ENCODE measurements at places on chromosomes 4 and X. TPM values are rescaled to one million over a fixed set of nuclear protein-coding genes. Genes with fewer than 3 reads are reported as not detected.

DNA sequence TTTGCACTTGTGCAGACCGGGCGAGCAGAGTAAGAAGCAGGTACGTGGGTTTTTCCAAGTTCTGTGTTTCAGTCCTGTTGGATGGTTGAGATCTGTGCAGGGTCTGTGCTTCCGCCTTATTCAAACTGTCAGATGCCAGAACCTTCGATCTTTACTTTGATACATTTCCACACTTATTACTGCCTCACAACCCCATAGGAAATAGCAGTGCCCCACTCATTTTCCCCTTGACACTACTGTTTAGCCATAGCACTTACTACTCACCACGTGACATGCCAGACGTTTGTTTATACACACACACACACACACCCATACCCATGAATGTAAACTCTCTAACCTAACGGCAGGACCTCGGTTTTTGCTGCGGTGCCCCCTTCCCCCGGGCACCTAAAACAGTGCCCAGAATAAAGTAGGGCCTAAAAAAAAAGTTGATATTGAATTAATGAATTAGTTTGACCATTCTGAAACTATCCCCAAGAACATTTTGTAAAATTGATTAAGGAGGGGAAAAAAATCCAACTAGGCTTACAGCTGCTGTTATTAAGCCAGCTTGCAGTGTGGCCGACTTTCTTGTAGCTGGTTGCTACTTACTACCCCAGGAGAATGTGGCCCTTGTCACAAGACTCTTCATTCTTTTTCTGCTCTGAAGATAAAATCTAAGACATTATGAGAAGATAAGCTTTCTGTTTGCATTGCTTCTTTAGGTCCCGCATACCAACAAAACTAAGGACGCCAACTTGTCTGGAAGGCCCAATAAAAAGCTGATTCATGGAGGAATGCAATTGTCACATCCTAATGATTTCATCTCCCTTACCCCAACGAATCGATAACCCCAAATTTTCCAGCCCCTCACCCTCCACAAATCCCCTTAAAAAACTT, 704 bp upstream of the SEPSECS start:
- no peak for DNase-seq

The PRICKLE3 gene
- 3.5 TPM for polyA plus RNA-seq

- no peak for DNase-seq
These were observed 267.2 kb downstream of the FBXO8 start for GRCh38 chr4:174016251-174016650.

The ZNF711 gene
- polyA plus RNA-seq = 82.6 TPM

- no peak for DNase-seq
These were observed 256.8 kb downstream of the TRIML1 start for GRCh38 chr4:188396037-188396436.

DNA sequence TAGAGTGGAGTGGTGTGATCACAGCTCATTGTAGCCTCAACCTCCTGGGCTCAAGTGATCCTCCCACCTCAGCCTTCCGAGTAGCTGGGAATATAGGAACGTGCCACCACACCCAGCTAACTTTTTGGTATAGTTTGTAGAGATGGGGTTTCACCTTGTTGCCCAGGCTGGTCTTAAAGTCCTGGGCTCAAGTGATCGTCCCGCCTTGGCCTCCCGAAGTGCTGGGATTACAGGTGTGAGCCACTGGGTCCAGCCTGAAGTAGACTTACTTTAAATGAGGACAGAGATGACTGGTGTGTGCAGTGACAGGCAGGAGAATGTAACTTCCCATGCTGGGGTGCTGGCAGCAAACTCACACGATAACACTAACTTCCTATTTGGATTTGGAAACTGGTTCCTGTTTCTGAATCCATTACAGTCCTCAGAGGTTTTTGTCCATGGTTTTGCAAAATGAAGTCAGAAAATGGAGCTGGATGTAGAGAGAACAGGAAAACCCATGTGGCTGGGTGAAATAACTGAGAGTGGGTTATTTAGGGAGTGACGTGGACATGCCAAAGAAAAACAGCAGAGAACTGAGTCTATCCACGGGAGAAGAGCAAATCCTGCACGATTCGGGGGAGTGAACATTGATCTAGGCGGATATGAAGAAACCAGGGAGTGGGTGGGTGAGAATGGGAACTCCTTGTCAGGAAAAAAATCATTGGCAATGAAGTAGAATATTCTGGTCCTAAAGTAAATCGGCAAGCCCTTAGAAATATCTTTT, 95.6 kb downstream of the GATB start:
- no peak for DNase-seq

- DNase-seq = no peak
These were observed 796.6 kb upstream of the POU3F4 start for GRCh38 chrX:82711457-82711856.

The WDR45 gene
- polyA plus RNA-seq = 55.2 TPM

Data from right renal pelvis (tissue), 4 donors.